ENCODE measurements at places on chromosomes 5 and 9. TPM values are rescaled to one million over a fixed set of nuclear protein-coding genes. Genes with fewer than 3 reads are reported as not detected.

PTPN3 gene
- 2.9 TPM for total RNA-seq

NR4A3 gene
- total RNA-seq, result 7.7 TPM

SLC2A6 gene
- 9.4 TPM for total RNA-seq

SLC46A2 gene
- 0.24 TPM for total RNA-seq

PAIP1 gene
- 91.5 TPM for total RNA-seq

SLC9A3 gene
- total RNA-seq, result 2.4 TPM

OR2S2 gene
- total RNA-seq, result not detected

PDE6A gene
- total RNA-seq, result 5.3 TPM

CIZ1 gene
- total RNA-seq, result 15.6 TPM

FAT2 gene
- total RNA-seq, result 3.6 TPM

ANKDD1B gene
- total RNA-seq, result 6.0 TPM

RNF183 gene
- total RNA-seq, result 3.4 TPM

MLANA gene
- 1.2 TPM for total RNA-seq

FOXD4L6 gene
- not detected for total RNA-seq

LAMC3 gene
- total RNA-seq, result 17.8 TPM

ESM1 gene
- 13.7 TPM for total RNA-seq

ADAMTS13 gene
- 2.2 TPM for total RNA-seq

All from umbilical cord (tissue), 2 donors.